ENCODE measurements at places on chromosomes 16 and 17.
A peak's percentile ranks its signal among the peaks of the same experiment; 100 is the strongest.

GRCh38 chr17:78381601-78382232 is 3.3 kb downstream of the PGS1 start:
- DNase-seq, result no peak

DNA sequence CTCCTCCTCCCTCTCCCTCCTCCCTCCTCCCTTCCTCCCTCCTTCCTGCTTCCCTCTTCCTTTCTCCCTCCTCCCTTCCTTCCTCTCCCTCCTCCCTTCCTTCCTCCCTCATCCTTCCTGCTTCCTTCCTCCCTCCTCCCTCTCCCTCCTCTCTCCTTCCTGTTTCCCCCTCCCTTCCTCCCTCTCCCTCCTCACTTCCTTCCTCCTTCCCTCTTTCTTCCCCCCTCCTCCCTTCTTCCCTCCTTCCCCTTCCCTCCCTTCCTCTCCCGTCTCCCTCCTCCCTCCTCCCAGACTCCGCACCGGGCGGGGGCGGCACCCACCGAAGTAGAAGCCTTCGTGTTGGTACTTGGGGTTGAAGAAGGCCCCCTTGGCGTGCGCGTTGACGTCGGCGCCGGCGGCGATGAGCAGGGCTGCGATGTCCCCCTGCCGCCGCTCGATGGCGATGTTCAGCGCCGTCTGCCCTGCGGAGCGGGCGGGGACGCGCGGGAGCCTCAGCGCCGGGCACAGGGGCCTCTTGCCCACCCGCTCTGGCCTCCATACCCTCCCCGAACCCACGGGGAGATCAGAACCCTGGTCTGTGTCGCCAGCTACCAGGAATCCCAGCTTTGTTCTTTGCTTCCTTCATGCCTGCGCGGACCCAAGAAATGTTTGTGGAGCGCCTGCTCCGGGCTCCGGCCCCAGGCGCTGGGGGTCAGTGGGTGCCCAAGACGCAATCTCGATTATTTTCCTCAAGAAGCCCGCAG is 22.2 kb downstream of the TRPV3 start:
- DNase-seq, result no peak

- DNase-seq, result no peak
Observed at GRCh38 chr17:17703140-17703919, 22.1 kb downstream of the RAI1 start.

DNA sequence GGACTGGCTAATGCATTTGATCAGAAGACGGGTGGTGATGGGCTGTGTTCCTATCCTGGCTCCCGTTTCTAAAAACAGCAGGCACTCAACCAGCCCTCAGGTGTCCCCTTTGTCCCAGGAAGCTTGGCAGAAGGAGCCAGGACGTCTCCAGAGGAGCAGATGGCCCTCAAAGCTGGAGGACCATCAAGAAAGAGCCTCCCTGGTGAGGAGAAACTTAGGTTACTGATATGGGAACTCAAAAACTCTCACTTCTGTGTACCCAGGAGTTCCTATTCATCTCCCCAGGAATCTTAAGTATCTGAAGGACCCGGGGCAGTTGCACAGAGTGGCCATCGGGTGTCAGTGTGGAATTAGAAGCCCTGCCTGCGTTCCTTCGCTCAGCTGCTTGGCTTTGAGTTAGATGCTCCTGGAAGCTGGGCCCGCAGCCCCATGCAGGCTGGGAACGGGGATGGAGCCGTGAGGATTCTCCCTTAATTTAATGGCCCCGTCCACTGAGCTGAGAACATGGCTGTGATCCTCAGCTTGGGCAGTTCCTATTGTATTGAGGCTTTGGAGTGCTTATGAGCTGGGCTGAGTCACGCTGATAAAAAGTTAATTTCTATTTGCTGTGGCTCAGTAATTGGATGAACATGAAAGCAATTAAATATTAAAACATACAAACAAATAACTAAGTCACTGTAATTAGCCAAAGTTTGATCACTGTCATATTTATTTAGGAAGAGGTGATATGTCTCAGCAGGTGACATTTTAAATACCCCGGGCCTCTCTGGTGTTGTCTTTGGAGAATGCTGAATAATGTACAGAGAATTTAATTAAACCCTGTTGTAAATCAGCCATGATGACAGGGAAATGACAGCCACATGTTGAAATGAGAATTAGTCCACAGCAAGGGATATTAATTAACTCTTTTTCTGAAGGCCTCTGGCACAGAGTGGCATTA is 402.1 kb downstream of the SEC14L1 start:
- peak; percentile 95 for DNase-seq

GRCh38 chr16:5642436-5642835 is 544.8 kb upstream of the EEF2KMT start:
- DNase-seq, result no peak
